ENCODE measurements at places on chromosomes 5 and 9. TPM values are rescaled to one million over a fixed set of nuclear protein-coding genes. Genes with fewer than 3 reads are reported as not detected.

DNA sequence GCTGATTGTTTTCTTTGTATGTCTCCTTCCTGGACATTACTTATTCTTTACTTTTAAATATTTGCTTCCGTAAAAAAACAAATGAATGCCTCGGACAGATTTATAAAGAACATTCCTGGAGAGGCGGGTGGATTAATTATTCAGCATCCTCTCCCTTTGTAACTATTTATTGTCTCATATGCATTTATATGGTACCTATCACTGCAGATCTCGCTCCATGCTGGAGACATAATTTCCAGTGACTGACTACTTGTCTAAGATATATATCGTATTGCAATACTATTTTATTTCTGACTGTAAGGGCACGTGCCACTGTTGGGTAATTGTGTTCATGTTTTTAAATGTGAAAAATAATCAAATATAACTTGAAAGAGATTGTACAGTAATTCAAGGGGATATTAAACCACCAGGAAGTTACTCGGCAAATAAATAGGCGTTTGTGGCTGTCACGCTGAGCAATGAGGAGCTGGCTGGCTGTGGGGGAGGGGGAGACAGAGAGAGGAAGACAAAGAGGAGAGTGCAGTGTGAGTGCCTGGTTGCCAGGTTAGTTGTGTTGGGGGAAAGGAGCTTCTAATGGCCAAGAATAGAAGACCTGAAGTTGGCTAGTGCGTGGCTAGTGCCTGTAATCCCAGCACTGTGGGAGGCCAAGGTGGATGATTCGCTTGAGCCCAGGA, 131.8 kb upstream of the GABRP start:
- no peak for DNase-seq

FAM78A gene
- 0.71 TPM for total RNA-seq

DNA sequence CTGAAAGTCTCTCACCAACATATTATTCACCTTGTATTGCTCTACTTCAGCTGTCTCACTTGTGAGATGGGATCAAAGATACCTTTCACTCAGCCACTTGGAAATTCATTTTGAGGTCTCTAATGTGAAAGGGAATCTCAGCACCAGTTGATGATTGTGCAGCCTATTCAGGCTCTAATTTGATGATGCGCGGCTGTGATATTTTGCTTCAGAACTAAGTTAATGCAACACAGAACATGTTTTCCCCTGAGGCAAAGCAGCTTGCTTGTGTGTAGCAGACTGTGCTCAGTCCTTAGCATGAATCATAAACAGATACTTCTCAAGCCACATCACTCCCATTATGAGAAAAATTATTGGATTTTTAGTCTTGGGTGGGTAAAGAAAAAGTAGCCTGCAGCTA, 378.8 kb downstream of the OSTF1 start:
- DNase-seq, result peak; percentile 39

DNA sequence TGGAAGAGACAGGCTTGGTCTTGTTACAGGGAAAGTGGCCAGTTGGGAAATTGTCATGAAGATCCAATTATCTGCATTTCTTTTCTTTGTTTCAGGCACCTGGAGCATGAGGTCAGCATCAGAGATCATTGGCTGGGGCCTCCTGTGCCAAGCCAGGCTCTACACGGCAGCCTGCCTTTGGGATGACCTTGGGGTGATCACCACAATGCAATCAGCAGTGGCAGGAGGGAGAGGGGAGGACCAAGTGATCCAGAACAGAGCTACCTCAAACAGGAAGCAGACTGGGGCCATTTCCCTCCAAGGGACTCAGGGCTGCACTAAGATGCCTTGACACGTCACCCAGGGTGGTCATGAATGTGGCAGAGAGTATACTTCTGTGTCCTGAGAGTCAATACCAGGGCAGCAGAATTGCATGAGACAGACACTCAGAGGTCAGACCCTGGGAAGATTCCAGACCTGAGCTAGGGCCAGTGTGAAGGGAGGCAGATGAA, 8.9 kb downstream of the SMIM23 start:
- DNase-seq, result no peak

SPINK1 gene
- total RNA-seq, result not detected

GRCh38 chr9:116686135-116686534, 970 bp upstream of the TRIM32 start:
- DNase-seq, result peak; percentile 55

SLC4A9 gene
- total RNA-seq, result not detected

- DNase-seq, result no peak
Observed at GRCh38 chr5:132838516-132839282, 8.3 kb upstream of the SHROOM1 start.

DNA sequence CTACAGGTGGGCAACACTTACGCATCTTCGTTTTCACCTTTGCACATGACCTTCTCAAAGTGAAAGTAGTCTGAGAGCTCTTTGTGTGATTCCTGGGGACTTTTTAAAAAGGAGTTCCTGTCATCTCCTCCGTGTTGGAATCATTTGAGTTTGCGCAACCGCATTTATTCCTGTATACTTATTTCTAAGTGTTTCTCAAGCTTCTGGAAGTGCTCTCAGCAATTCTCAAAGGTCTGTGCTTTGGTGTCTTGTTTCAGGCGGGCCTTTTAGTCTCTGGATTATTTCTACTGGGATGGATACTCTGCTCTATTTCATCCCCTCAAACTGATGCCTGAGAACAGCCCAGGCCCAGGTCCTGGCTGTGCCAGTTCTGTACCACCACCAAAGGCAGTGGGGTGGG, 226.5 kb upstream of the TUT7 start:
- no peak for DNase-seq

DNA sequence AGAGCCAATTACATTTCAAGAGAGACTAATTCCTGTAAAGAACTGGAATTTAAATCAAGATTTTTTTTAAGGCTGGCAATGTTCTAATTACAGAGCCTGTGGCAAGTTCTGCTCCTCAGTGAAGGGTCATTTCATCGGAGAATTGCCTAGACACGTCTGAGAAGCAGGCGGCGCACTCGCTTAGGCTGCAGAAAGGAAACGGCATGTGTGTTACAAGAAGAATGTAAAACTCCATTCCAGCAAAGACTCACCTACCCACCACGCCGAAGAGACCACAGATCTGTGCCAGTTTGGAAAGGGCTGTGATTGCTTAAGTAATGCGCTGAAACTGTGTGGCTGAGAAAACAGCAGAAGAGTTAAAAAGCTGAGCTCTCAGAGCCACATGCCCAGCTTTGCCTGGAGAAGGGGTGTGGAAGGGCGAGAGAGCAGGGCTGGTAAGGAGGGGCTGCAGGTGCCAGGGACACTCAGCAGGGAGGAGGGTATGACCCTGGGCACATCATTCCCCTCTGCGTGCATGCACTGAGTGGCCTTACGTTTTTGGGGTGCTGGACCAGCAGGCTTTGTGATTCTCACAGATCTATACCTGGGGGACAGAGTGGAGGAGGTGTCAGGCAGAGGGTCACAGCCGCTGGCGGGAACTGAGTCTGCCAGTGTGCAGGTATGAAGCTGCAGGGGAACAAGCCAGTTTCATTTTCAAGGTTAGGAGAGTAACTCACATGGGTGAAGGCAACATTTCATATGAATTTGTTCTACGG, 17.8 kb upstream of the SLC25A51 start:
- DNase-seq, result no peak

DNA sequence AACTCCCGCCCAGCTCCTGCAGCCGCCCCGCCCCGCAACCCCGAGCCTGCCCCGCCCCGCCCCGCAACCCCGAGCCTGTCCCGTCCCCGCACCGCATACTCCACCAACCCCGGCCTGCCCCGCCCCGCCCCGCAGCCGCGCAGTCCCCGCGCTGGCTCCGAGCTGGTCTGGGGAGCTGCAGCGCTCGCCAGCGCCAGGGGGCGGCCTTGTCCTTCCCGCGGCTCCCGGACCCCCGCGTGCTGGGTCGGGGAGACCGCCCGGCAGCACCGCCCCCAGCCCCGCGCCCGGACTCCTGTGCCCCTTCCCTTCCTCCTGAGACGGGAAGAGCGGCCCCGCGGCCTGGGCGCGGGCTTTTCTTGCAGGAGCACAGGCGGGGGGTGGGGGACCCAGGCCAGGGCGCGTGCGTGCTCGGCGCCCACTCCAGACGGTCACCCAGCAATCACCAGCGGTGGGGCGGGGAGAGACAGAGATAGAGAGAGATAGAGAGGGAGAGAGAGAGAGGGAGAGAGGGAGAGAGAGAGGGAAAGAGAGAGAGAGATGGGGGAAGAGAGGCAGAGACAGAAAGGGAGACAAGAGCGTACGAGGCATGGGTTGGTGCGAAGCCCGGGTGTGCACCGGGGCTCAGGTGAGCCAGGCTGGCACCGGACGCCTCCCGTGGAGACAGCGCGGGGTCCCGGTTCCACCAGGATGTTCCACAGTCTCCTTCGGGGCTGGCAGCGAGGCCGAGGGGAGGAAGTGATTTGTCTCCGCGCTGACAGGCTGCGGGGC, 14.7 kb upstream of the TMEM250 start:
- no peak for DNase-seq

DNA sequence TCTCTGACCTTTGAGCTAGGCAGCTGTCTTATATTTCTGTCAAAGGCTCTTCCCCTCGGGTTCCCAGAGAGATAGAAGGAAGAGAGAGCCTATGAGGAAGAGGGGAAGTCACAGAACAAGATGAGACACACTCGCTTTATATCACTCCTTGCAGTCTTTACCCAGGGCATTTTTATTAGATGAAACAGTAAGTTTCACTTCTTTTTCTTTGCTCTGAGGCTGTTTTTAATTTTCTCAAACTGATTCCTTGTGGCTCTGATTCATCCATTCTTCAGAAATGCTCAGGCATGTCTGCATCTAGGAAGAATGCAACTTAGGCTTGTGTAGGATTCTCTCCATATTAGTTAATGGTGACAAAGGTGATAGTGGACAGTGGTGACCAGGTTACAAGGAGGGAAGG, 132.9 kb upstream of the CHD1 start:
- DNase-seq, result peak; percentile 57

- no peak for DNase-seq
Observed at GRCh38 chr5:150561571-150562275, 53.8 kb downstream of the NDST1 start.

ACTBL2 gene
- total RNA-seq, result 9.3 TPM

DNA sequence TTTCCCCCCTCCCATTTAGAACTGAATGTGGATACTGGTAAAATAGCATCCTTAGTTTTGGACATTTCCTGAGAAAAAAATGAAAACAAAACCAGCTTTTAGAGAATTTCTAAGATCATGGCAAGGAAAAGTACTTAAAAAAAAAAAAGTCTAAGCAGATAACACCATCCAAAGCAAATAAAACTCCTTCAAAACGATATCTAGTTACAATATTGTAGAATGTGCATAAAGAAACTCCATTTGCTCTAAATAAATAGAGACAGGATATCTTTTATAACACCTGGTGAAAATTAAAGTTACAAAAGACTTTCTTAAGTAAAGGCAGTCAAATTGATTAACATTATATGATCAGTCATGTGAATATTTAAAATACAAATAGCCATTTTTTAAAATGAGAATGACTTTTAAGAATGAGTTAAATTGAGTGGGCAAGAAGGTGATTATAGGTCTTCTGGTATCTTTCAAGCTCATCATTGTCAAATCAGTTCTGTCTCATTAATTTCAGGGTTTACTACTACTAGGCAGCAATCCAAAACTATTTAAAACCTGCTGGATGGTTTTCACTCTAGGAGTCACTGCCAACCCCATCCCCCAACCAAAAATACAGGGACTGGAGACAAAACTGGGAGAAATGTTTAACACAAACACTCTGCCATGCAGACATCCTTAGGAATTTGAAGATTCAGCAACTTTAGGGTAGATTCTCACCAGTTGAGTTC, 382.6 kb downstream of the ADGRV1 start:
- peak; percentile 60 for DNase-seq

GRCh38 chr9:88872192-88872946, 118.9 kb upstream of the S1PR3 start:
- DNase-seq, result no peak

DNA sequence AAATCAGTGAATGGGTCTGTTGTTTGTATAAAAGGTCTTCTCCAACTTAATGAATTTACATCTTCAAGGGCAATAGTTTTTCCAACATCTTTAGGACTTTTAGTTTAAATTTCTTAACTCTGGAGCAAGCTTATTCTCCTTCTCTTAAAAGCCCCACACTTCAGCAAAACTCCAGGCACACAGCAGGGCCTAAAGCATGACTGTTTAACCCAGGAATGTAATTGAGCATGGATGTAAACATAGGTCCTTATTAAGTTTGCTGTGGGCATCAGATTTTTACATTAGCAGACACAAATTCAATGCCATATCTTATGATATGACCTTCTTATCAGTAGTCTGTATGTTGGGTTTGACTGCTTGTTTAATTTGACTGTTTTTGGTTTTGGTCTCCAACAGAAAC, 78.9 kb downstream of the ABCA1 start:
- no peak for DNase-seq

GRCh38 chr5:138981131-138981530, 106.0 kb upstream of the LRRTM2 start:
- DNase-seq, result peak; percentile 92

- DNase-seq, result peak; percentile 98
Observed at GRCh38 chr5:136729901-136730355, 364.6 kb upstream of the TRPC7 start.

DNA sequence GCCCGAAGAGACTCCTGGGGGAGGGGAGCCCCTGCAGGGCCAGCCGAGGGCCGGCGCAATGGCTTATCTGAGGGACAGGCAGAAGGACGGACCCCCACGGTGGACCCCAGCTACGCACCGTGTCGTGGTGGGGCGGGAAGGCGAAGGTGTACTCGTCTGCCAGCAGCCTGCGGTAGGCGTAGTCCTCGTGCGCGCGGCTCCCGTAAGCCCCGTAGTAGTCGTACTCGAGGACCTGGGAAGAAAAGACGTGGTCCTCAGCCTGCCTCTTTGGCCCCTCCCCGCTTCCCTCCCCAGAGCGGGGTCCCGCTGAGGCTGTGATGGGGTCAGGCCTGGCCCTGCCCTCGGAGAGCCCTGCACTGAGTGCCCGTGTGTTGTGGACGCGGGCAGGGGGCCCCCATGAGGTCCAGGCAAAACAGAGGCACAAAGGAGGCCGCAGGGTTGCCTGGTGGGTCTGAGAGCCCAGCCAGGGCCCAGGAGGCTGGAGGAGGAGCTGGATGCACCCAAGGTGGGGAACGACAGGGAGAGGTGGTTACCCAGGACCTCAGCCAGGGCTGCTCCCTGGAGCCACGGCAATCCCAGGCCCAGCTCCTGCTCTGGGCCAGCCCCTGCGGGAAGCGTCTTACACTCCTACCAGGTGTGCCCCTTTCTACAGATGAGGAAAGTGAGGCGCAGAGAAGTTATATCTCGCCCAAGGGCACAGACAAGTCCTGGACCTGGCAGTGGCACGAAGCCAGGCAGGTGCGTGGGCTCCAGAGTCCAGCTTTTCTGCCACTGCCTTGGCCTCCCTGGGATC, 35.2 kb downstream of the SARDH start:
- no peak for DNase-seq

DNA sequence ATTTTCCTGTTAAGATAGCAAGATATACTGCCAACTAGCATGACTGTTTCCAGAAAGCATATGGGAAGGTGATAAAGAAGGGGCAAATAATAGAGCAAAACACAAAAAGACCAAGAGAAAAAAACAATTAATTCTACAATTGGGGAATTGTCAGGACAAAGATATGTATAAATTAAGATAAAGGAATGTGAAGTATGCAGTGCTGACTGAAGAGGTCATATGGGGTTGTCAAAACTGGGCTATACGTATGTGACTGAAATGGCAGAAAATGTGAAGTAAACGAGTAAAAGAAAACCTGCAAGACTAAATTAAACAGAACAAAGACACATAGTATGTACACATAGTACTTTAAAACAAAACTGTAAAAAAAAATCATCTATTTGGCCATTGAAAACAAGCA, 222.3 kb downstream of the ARL15 start:
- peak; percentile 29 for DNase-seq

UNC5A gene
- total RNA-seq, result 0.12 TPM
